NCI-H774 (cell line): ENCODE measurements at places on chromosomes 2 and 18.

DNA sequence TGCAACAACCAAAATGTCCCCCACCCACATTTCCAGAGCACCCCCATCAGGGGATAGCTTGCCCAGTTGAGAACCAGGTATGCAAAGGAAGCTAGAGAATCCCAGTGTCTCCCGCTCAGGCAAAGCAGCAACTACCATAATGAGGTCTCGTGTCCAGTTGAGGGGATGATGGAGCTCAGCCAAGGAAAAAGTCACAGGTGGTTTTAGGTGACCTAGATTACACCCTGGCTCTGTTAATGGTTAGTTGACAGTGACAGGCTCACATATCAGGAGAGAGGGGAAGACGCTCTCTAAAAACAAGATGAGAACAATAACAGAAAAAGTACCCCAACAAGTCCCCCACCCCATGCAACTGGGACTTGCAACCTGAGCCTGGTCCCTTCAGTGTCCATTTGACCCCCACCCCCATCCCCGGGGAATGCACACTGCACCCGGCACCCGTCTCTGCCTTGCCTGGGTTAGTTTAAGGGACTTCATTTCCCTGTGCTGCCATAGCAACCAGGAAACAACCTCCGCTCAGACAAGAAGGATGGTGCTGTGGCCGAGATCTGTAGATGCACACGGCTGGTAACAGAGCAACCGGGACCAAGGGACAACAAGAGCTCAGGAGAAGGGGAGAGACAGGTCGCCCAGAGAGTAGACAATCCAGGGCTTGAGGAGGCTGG lies at the start of gene KIAA2012:
KIAA2012 (plus strand) TSS at position 519 of the 665 bp plus-strand sequence. CDS start 373 bp downstream, outside the sequence.
- peak; percentile 20 for DNase-seq

- DNase-seq = no peak
These were observed 14.0 kb upstream of the ST6GAL2 start for GRCh38 chr2:106899786-106900530.

DNA sequence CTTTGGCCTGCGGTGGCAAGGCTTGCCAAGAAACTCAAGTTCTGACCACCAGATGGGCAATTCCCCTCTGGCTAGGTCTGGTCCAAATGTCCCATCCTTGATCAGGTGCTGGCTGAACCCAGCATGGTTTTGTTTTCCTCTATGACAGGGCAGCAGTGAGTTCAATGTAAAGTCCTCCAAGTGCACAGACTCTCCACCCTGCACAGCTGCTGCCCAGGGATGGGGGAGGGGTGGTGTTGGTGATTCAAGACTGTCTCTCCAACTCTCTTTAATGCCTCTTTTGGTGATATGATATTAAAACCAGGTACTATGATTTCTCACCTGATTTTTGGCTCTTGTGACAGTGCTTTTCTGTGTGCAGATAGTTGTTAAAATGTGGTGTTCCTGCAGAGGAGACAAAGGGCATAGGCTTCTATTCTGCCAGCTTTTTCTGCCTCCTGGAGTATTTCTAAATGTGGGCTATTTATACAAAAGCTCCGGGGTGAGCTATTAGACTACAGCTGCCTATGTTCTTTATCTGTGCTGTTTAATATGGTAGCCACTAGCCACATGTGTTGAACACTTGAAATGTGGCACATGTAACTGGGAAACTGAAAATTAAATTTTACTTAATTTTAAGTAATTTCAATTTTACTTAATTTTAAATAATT lies 64.0 kb upstream of the STK39 start:
- DNase-seq = peak; percentile 71

GRCh38 chr2:120383631-120384340 lies 37.9 kb downstream of the INHBB start:
- DNase-seq = no peak

DNA sequence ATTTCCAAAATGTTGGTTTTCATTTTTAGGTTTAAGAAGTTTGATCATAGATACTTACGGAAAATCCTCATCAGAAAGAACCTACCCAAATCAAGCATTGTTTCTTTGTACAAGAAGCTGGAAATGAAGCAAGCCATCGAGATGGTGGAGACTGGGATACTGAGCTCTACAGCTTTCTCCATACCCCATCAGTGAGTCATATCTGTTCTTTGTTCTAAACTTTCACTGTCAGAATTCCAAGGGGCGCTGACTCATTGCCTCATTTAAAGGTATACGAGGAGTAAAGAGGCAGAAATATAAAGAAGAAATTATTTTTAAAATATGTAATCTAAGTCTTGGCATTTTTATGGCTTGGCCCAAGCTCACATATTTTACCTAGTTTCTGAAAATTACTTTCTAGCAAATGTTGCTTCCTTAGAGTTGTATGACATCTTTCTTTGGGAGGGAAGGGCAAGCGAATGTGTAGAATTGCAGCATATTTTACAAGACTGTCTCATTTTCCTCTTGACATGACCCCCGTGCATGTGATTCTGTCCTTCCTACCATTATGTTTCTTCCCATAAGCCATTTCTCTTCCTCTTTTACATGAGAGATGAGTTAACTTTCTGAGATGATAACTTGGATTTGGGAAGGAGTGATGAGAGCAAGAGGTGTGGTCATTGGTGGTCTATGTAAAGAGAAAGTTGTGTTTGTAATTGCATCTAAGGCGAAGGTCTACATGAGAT lies 41.2 kb downstream of the SLC9A4 start:
- no peak for DNase-seq

DNA sequence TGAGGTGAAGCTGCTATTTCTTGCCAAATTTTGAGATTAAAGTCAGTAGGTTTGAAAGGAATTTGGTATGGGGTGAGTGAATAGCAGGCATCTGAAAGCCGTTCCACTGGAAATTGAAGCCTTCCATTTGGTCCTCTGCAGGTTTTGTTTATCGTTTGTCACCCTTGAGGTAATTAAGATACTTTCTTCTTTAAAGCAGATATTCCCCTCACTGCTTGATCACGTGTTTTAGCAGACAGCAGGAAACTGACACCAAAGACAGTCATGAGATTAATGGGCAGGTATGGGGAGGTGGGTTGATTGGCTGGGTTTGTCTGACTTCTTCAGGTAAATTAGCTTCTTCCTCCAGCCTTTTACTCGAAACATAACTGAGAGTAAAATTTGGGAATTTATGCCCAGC lies 10.7 kb downstream of the LPIN1 start:
- no peak for DNase-seq

DNA sequence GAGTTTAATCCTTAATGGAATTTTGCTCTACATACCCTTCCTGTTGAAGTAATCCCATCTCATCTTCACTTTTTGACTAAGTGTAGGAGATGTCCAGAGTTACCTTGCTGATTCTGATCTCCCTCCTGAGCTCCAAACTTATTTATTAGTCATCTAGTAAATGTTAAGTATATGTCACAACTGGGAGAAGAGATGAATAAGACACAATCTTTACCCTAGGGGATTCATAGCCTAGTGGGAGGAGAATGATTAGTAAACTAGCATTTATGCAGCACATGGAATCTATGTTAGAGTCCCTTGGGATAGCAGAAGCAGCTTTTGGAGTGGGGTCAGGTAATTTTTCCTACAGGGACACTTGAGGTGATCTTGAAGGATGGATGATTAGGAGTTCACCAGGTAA lies 20.7 kb downstream of the ACVR2A start:
- no peak for DNase-seq

- peak; percentile 13 for DNase-seq
These were observed 436.2 kb downstream of the SUCLG1 start for GRCh38 chr2:84022810-84023431.

GRCh38 chr18:8799596-8800441 lies 94.5 kb downstream of the MTCL1 start:
- no peak for DNase-seq

DNA sequence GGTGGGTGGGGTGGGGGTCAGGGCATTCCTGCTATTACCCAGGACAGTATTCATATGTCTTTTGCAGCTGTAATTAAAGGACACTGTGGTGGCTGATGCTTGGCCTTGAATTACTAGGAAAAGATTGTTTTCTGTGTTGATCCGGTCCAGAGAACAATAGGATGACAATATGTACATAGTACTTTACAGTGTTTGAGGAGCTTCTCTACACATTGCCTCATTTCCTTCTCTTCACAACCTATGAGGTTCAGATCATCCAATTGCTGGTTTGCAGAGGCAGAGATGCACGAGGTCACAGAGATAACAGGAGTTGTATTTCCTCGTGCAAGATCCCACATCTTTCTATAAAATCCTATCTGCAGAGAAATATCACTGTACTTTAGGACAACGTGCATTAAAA lies 119.5 kb downstream of the LIPG start:
- DNase-seq = no peak

- no peak for DNase-seq
These were observed 19.4 kb downstream of the SMYD1 start for GRCh38 chr2:88087073-88087472.

DNA sequence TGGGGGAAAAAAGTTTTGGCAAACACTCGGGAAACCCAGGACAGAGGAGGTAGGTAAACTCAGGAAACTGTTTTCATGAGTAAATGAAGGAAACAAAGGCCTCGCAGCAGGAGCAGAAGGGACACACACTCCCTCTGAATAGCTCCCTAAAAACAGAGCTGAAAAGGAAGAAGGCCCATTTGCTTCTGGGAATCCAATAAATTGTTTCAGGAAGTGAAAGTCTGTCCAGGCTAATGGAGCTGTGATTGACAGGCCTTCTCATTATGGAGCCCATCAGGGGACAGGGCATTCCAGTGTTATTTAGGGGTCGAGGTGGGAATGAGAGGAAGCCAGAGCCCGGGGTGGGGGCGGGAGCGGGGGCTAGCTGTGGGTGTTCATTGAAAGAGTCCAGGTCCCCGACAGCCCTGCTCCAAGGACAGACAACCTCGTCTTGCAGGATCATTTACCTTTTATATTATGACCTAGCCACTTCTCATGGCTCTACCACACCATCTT lies 81.2 kb downstream of the GBX2 start:
- DNase-seq = peak; percentile 21

DNA sequence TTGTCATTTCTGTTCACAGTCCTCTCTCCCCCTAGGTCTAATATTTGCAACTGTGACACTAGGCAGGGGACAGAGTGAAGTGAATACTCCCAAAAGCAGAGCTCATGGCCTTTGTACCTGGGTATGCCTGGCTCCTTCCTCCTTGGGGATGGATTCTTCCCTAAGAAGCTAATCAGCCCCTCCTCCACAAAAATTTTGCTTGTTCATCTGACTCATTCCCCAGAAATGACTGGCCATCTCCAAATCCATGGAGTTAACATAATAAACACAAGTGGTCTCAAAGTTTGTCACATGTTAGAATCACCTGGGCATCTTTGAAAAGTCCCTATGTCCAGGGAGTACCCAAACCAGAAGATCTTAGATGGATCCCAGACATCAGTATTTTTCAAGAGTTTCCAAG lies 65.3 kb downstream of the SUCLG1 start:
- no peak for DNase-seq

DNA sequence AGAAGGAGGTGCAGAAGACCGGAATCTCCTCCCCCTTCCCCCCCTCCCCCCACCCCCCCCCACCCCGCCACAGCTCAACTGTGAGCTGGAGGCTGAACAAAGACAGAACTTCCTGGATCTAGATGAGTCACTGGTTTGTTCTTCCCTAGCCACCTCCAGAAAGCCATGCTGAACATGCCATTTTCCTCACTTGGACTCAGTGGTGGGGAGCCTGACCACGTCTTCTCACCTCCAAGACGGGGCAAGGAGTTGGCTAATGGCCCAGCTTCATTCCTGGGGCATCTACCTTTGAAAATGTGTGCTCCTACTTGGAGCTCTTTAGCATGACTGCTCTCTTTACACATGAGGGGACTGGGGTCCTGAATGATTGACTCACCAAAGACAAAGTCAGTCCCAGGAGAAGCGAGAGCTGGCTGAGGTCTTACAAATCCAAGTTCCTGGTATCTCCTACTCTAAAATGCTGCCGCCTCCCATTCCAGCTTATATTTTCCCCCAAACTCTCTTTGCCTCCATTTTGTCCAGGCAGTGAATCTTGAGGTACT lies 22.6 kb upstream of the FZD5 start:
- peak; percentile 18 for DNase-seq

DNA sequence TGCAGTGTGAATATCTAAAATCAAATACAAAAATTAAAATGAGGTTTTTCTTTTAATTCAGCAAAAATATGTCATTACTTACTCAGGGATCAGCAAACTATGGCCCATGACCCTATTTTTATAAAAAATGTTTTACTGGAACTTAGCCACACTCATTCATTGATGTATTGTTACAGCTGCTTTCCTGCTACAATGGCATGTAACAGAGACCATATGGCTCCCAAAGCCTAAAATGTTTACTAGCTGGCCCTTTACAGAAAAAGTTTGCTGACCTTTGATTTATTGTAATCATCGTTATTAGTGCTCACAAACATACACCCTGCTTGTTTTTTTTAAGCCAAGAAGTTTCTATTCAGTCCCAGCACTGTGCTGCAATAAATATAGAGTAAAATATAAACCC lies 120.3 kb downstream of the PLA2R1 start:
- no peak for DNase-seq
